Forelimb muscle (tissue), 1 donor: ENCODE measurements at places on chromosomes 2 and 18.

GRCh38 chr2:106996171-106996769 lies 110.3 kb upstream of the ST6GAL2 start:
- no peak for DNase-seq

DNA sequence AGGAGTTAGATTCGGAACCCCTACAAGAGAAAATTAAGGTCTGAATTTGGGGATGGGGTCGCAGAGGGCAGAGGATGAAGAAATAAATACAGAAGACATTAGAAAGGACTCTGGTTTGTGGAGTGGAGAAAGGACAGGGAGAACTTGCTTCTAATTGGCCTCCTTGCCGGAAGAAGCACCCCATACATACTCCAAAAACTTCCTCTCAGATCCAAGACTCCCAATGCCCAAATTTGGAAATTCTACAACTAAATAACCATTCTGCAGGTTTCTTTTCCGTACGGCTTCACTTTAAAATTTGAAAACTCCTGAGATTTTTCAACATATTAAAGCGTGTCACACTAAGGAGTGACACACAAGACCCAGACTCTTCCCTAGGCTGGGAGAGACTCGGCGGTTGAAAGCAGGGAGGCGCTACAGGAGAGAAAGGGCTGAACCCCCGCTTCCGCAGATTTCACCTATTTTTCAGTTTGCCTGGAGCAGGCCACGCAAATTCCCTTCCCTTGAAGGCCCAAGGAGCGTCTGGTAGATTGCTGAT lies 478 bp downstream of the CLHC1 start:
- no peak for DNase-seq

DNA sequence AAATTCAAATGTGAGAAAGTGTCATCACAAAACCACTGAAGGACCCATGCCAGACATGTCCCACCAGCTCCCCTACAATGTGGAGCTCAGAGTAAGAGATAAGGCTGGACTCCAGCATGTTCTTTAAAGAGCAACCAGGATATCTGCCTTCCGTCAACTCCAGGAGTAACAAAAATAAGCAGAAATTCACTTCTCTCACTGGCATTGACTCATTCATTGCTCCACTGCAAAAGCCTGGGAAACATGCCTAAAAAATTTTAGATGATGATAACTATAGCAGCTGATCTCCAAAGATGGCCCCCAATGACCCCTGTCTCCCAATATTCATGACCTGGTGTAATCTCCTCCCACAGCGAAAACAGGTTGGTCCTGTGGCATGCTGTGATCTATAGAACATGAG lies 314.5 kb downstream of the NCKAP5 start:
- no peak for DNase-seq

- no peak for DNase-seq
Measured at GRCh38 chr2:27014771-27015433, 17.9 kb upstream of the TMEM214 start.

- DNase-seq, result no peak
Measured at GRCh38 chr2:110718382-110718781, 14.0 kb upstream of the ACOXL start.

- DNase-seq, result no peak
Measured at GRCh38 chr2:225842939-225843338, 443.4 kb downstream of the NYAP2 start.

DNA sequence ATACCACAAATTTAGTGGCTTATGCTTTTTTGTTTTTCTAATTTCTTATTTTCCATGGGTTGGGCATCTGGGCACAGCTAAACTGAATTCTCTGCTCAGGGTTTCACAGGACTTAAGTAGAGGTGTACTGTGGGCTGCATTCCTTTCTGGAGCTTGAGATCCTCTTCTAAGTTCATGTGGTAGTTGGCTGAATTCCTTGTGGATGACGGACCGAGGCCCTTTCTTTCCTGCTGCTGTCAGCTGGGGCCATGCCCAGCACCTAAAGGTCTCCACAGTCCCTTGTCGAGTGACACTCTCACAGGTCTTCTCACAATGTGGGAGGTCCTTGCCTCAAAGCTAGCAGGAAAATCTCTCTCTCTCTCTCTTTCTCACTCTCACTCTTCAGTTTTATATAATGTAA lies 433.5 kb upstream of the LRATD1 start:
- DNase-seq, result no peak

- no peak for DNase-seq
Measured at GRCh38 chr2:234372506-234372905, 124.4 kb downstream of the ARL4C start.

DNA sequence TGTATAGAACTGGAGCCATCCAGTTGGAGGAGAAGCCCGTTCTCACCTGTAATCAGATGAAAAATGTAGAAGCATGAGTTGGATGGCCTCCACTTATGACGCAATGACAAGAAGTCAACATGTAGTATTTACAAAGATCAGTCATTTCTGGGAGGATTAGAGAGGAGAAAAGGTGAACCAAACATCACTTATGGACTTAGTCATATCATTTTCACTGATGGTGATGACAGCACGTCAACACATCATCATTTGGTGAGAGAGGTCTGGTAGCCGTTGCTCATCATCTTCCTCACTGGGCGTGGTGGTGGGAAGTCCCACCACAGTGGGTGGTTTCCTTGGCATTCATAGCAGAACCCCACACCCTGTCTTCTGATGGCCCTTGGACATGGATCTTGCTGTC lies 264.2 kb upstream of the EPAS1 start:
- DNase-seq, result no peak
